ENCODE measurements at places on chromosomes 16 and 17.

GRCh38 chr17:879546-880442, 97.6 kb downstream of the MRM3 start:
- peak overlapping the region; percentile 80 for H3K27ac ChIP-seq
- H3K27me3 ChIP-seq, result no peaks in the 10 kb centered on the region
- H3K4me1 ChIP-seq, result peaks cover 60% of the 10 kb centered on the region
- no peaks in the 10 kb centered on the region for H3K36me3 ChIP-seq

GRCh38 chr17:64172510-64172909, 42.6 kb upstream of the ERN1 start:
- H3K27ac ChIP-seq, result no peak overlapping the region
- H3K27me3 ChIP-seq, result no peaks in the 10 kb centered on the region
- H3K4me3 ChIP-seq, result no peak overlapping the region
- DNase-seq, result no peak

GRCh38 chr17:66290101-66290722, 12.2 kb upstream of the PRKCA start:
- H3K27ac ChIP-seq, result no peak overlapping the region
- DNase-seq, result no peak
- H3K36me3 ChIP-seq, result no peaks in the 10 kb centered on the region
- no peaks in the 10 kb centered on the region for H3K4me1 ChIP-seq

DNA sequence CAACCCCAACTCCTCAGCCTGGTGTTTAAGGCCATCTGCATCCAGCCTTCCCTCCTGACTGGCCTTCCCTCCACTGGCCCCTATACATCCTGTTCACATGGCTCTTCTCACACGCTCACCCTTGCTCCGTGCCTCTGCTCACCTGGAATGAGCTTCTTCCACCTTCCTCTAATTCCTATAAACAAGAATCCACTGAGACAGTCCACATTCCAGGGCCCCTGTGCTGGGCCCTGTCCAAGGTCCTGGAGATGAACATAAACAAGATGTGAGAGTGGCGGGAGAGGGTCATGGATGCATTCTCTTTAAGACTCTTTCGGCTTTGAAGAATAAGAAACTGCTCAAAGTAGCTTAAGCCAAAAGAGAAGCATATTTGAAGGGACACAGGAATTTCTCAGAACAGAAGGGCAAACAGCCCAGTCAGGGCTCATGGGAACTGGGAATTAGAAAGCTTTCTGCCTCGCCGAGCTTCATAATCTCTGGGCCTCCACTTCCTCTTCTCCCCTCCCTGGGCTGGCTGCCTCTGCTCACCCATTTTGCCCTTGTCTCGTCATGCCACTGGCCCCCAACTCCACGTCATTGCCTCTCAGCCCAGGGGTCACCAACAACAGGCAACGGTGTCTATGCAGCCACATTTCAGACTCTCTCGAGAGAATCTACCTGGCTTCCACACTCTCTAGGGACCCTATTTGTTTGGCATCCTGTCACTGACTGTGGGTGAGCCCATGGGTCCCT, 13.5 kb downstream of the SPPL2C start:
- H3K27me3 ChIP-seq, result no peaks in the 10 kb centered on the region
- H3K4me3 ChIP-seq, result no peak overlapping the region
- H3K27ac ChIP-seq, result no peak overlapping the region
- H3K36me3 ChIP-seq, result no peaks in the 10 kb centered on the region
- no peaks in the 10 kb centered on the region for H3K4me1 ChIP-seq

- H3K27ac ChIP-seq, result peak overlapping the region; percentile 22
- peaks cover 45% of the 10 kb centered on the region for H3K4me1 ChIP-seq
- H3K27me3 ChIP-seq, result no peaks in the 10 kb centered on the region
- peaks cover 53% of the 10 kb centered on the region for H3K36me3 ChIP-seq
- no peak overlapping the region for H3K4me3 ChIP-seq
- no peak for DNase-seq
These were observed 7.8 kb downstream of the HSPB9 start for GRCh38 chr17:42130310-42130936.

DNA sequence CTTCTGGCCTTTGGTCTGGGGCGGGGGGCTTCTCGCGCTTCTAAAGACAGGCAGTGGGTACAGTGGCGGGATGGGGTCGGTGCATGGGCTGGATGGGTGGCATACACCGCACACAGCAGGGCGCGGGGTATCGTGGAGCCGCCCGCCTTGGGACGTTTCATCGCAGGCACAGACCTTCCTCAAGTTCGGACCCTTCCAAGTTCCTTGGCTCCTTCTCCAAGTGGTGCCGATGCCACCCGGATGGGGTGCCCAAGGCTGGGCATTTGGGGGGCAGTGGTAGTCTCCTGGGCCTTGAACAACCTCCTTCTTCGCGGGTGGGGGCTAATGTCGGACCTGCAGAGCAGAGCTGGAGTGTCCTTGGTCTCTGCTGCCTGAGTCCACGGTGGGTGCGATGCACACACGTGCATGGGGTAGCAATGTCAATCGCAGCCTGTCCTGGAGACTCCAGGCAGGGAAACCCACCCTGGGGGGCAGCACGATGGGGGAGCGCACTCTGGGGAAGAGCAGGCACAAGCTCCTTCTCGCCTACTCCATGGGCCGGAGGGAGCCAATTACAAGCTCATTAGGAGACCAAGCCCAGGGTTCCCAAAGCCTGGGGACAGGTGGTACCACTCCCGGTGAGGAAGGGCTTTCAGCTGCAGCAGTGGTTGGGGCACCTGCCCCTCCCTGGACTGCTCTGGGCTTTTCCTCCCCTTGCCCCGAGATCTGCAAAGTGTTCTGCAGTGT, 686 bp upstream of the MTSS2 start:
- peaks cover 86% of the 10 kb centered on the region for H3K4me1 ChIP-seq
- no peak for DNase-seq
- no peaks in the 10 kb centered on the region for H3K36me3 ChIP-seq
- H3K4me3 ChIP-seq, result peak overlapping the region; percentile 91
- no peaks in the 10 kb centered on the region for H3K27me3 ChIP-seq
- H3K27ac ChIP-seq, result peak overlapping the region; percentile 98

GRCh38 chr17:76687298-76688164, 23.2 kb downstream of the MXRA7 start:
- H3K4me3 ChIP-seq, result no peak overlapping the region
- H3K36me3 ChIP-seq, result no peaks in the 10 kb centered on the region
- no peak for DNase-seq
- peak overlapping the region; percentile 86 for H3K27ac ChIP-seq
- H3K27me3 ChIP-seq, result no peaks in the 10 kb centered on the region

DNA sequence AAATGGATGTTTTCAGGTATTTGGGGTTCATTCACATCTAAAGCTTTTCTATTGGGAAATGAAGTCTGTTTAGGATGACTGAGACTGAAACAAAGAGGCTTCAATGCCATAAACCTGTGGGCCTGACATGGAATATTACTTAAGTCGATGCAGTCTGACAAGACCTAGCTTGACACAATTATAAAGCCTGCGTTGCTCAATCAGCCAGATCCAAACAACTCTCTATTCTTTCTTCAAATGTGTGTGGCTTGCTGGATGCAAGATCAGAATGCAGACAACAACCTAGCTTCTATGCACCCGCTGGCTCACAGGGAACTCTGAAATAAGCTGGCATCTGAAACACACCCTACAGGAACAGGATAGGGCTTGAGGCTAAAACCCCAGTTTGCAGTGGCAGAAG, 40.0 kb downstream of the RFFL start:
- peak overlapping the region; percentile 64 for H3K27ac ChIP-seq
- no peak overlapping the region for H3K4me3 ChIP-seq
- DNase-seq, result no peak

GRCh38 chr17:1164935-1165556, 14.7 kb downstream of the ABR start:
- no peak for DNase-seq
- no peaks in the 10 kb centered on the region for H3K27me3 ChIP-seq
- H3K36me3 ChIP-seq, result no peaks in the 10 kb centered on the region
- H3K27ac ChIP-seq, result no peak overlapping the region
- no peak overlapping the region for H3K4me3 ChIP-seq

DNA sequence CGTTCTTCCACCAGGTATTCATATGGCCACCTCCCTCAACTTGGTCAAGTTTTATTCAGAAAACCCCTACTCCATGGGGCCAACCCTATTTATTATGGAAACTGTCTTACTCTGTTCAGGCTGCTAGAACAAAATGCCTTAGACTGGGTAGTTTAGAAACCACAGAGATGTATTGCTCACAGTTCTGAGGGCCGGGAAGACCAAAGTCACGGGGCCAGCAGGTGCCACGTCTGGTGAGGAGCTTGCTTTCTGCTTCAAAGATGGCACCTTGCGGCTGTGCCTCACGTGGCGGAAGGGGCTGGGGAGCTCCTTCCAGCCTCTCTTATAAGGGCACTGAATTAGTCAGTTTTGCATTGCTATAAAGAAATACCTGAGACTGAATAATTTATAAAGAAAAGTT, 74.3 kb downstream of the AXIN2 start:
- no peaks in the 10 kb centered on the region for H3K36me3 ChIP-seq
- no peaks in the 10 kb centered on the region for H3K27me3 ChIP-seq
- H3K4me3 ChIP-seq, result no peak overlapping the region
- H3K4me1 ChIP-seq, result no peaks in the 10 kb centered on the region
- DNase-seq, result no peak

- H3K36me3 ChIP-seq, result no peaks in the 10 kb centered on the region
- DNase-seq, result no peak
- H3K4me1 ChIP-seq, result no peaks in the 10 kb centered on the region
- H3K4me3 ChIP-seq, result no peak overlapping the region
- H3K27ac ChIP-seq, result no peak overlapping the region
These were observed 68.9 kb downstream of the KCNJ2 start for GRCh38 chr17:70238228-70238627.

DNA sequence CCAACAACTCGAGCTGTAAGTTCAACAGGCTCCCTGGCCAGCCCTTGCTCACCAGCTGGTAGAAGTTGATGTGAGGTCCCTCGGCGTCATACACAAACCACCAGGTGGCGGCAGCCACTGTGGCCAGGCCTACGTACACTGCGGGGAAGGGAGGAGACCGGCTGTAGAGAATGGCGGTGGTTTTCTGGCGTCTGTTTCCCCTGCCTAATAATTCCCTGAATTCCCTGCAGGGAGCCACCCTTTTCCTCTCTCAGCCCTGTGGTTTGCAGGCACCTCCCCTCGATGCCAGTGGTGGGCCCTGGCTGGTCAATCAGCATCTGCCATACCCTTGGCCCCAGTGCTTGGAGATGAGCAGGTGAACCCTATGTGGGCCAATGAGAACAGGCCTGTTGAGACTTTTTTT, 18.9 kb upstream of the P2RX1 start:
- no peak overlapping the region for H3K4me3 ChIP-seq
- no peaks in the 10 kb centered on the region for H3K4me1 ChIP-seq
- peaks cover 7% of the 10 kb centered on the region for H3K36me3 ChIP-seq

DNA sequence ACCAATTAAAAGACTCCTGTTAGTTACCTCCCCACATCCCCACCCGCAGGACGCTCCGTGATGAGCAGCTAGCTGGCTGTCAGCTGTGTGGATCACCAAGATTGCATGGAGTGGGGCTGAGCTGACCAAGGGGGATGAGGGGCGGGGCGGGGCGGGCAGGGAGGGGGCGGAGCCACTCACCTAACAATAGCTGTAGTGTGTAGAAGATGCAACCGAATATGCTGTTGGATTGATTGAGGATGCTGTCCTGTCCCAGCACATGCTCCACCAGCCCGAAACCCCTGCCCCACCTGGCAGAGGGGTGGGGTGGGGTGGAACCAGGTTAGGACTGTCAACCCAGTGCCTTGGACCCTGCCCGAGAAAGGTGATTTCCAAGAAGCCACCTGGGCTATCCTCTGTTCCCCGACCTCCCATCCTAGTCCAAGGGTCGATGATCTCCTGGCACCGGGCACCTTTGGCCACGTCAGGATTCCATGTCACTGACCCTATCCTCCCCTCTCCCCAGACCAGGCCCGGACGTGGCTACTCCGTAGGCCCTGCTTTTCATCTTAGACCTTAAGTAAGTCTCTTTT, 1.4 kb downstream of the VKORC1 start:
- no peak for DNase-seq
- H3K27me3 ChIP-seq, result no peaks in the 10 kb centered on the region
- H3K27ac ChIP-seq, result no peak overlapping the region
- H3K4me3 ChIP-seq, result peak overlapping the region; percentile 80
- H3K36me3 ChIP-seq, result no peaks in the 10 kb centered on the region
- peaks cover 17% of the 10 kb centered on the region for H3K4me1 ChIP-seq

DNA sequence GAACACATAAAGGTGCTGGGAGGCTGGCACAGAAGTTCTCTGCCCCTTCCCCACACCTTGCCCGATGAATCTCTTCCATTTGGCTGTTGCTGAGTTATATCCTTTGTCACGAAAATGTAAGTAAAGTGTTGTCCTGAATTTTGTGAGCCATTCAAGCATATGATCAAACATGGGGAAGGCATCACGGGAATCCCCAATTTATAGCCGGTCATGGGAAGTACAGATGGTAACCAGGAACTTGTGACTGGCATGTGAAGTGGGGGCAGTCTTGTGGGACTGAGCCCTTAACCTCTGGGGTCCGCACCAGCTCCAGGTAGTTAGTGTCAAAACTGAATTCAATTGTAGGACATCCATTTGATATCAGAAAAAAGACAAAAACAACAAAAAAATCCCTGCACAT, 13.2 kb downstream of the TOM1L2 start:
- no peaks in the 10 kb centered on the region for H3K36me3 ChIP-seq
- H3K4me3 ChIP-seq, result no peak overlapping the region

- no peak for DNase-seq
- no peak overlapping the region for H3K27ac ChIP-seq
- no peaks in the 10 kb centered on the region for H3K36me3 ChIP-seq
These were observed 20.9 kb downstream of the GAN start for GRCh38 chr16:81335669-81336068.

- DNase-seq, result no peak
- H3K36me3 ChIP-seq, result no peaks in the 10 kb centered on the region
- no peak overlapping the region for H3K27ac ChIP-seq
- no peaks in the 10 kb centered on the region for H3K27me3 ChIP-seq
- no peak overlapping the region for H3K4me3 ChIP-seq
These were observed 20.3 kb downstream of the SMG6 start for GRCh38 chr17:2283302-2283701.

- no peaks in the 10 kb centered on the region for H3K27me3 ChIP-seq
- H3K27ac ChIP-seq, result no peak overlapping the region
- H3K4me1 ChIP-seq, result no peaks in the 10 kb centered on the region
- no peaks in the 10 kb centered on the region for H3K36me3 ChIP-seq
- no peak for DNase-seq
These were observed 85.0 kb downstream of the GRIN2A start for GRCh38 chr16:10097271-10097670.

DNA sequence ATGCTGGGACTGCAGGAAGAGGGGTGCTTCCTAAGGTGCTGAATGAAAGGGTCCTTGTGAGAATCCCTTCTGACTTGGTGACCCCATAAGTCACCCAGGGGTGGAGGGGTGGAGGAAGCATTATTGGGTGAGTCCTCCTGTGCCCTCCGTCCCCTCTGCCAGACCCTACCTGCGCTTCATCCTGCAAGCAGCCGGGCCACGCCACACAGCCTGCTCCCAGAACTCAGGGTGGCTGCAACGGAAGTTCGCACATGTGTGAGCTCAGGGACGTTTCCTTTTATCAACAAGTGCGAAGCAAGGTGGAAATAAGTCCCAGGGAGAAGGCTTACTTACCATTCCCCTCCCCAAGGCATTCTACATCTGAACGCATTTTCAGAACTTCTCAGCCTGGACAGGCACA, 40.9 kb downstream of the COX4I1 start:
- H3K36me3 ChIP-seq, result no peaks in the 10 kb centered on the region
- no peak overlapping the region for H3K4me3 ChIP-seq
- no peaks in the 10 kb centered on the region for H3K4me1 ChIP-seq
- DNase-seq, result no peak
- no peaks in the 10 kb centered on the region for H3K27me3 ChIP-seq
- H3K27ac ChIP-seq, result no peak overlapping the region

Data from vagina (tissue), 2 donors.